ENCODE measurements at places on chromosomes 11 and 22.

DNA sequence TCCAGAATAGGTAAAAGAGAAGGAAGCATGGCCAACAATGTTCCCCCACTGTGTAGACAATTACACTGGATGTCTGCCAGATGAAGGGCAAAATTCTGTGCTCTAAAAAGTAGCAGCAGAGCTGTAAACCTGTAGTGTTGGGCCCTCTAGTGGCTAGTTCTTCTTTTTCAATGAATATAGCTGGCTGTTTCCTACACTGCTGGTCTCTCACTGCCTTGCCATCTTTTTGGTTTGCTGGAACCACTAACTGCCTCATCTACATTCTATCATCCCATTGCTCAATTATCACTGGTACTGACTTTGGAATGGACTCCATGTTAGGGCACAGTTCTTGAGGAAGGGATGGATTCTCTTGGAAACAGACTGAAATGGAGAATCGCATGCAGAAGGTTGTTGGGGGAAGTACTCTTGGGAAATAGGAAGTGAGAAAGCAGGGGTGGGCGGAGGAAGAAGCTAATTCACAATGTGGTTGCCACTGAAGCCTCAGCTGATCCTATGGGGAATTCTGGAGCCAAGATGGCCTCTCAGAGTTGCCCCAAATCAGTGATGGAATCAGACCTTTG is 17.9 kb downstream of the KCNE3 start:
- DNase-seq: peak; percentile 46

DNA sequence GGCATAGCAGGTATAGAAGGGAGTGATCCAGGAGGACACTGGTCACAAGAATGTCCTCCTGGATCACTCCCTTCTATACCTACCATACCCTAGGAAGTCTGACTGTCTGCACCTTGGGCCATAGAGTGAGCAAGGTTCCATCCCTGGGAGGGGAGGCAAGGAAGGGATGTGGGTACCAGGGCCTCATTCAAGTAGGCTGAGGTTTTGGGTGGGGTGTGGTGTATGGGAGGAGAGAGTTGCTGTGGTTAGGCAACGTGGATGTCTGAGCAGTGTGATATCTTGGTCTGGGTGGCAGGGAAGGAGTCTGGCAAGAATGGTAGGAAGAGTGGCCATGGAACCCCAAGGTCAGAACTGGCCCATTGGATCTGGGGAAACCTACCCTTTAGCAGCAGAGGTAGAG is 13.2 kb downstream of the PPFIBP2 start:
- DNase-seq: no peak

DNA sequence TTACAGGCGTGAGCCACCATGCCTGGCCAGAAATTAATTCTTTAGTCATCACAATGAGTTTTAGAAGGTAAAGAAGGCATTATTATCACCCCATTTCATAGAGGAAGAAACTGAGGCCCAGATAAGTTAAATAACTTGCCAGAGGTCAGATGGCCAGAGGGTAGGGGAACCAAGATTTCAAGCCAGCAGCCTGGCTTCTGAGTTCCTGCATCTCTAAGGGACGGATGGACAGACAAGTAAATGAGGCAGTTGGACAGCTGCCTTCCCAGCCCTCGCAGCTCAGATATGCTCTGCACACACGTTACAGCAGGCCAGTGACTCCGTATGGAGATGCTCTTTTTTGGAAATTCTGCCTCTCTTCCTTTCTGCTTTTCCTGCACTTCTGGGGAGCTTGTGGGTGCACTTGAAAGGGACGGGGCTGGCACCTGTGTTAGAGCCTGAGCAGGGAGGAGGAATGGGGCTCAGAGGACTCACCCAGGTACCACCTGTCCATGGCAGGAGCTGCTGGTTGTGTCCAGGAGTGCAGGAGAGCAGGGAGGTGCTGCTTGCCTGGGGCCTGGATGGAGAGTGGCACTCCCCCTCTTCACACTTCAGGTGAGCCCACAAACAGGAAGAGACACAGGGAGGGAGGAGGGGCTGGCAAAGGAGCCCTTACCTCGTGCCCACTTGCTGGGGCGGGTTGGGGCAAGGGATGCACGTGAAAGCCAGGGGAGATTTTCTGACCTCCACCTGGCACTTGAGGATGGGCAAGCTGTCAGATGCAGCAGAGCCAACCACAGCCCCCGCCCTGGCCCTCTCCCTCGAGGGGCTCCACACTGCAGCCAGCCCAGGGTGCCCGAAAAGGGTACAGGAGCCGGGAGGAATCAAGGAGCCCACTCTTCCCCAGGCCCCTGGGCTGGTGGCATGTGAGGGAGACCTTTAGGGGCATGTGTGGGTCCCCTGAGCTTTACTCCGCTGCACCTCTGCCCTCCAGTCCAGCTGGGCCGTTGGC is 3.3 kb upstream of the FXYD2 start:
- no peak for DNase-seq

GRCh38 chr11:19524171-19524671 is 188.4 kb upstream of the NAV2 start:
- no peak for DNase-seq

- no peak for DNase-seq
Measured at GRCh38 chr11:116657842-116658825, 114.7 kb downstream of the BUD13 start.

GRCh38 chr22:35761037-35761436 is 43.4 kb downstream of the APOL5 start:
- DNase-seq: no peak
